T47D (cell line): ENCODE measurements at places on chromosomes 2 and 18.

DNA sequence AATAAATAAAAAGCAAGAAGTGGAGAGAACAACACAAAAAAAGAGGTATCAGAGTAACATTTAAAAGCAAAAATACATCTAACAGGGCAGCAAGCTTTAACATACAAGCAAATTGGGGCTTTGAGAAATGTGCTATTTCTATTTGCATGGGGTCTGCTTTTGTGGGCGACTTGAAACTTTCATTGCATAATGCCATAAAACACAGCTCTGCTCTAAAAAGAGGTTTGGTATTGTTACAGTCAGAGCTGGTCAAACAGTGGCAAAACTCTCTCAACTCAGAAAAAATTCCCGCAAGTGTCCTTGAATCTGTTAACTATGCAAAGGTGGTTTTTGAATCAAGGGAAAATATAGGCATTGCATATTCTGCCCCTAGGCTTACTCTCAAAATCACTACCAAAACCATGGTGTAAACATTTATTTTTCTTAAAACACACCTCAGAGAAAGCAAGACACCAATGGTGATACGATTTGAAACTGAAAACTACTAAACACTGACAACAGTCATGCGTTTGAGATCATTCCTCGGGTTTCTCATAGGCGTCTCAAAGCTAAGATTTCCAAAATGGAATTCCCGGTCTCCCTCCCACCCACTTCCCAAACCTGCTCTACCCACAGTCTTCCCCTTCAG lies 45.5 kb downstream of the RNF152 start:
- no peak for DNase-seq

DNA sequence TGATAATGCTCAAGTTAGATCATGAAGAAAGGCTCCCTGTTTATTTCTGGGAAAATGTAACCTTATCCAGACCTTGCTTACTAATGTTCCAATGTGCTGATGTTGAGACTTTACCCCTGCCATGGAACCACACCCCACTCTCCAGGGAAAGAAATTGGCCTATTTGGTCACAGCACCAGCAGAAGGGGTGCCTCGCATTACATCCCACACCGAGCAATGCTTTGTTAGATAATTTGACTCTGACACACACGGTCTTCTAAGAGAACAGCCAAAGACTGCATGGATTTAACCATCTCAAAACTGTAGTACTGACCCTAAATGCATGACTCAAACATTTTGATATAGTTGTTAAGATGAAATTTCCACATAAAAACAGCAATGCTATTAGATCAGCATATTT lies 152.1 kb upstream of the CCDC150 start:
- DNase-seq, result no peak

DNA sequence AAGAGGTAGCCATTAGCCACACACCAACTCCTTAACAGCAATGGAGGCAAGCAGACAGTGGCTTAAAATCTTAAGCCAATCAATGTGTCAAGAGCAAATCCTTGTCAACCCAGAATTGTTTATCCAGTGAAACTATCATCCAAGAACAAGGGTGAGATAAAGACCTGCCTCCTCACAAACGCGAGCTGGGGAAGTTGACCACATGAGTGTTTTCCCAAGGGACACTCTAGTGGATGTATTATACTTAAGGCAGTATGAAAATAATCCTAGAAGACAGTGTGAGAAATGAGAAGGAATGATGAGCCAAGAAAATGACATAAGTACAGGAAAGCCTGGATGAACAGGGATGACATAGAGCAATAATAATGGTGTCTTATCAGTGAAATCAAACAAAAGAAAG lies 209.6 kb downstream of the TWIST2 start:
- no peak for DNase-seq

GRCh38 chr18:23573626-23574431 lies 12.5 kb downstream of the NPC1 start:
- DNase-seq, result no peak

DNA sequence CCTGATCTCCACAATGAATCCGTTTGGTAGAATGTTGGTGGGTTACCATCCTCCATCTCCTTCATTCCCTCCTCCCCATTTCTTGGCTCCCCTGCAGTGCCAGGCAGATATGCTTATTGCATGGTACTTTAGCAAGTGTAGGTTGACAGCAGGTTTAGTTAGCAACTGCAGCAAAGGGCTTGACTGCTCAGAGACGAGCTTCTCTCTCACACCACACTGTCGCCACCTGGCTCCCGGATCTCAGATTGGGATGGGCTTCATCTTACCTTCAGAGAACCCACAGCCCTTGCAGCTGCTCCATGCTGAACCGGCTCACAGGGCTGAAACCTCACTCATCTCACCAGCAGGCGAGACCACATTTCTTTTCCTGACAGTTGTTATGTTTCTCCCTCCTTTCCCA lies 88.8 kb downstream of the VWA3B start:
- no peak for DNase-seq

DNA sequence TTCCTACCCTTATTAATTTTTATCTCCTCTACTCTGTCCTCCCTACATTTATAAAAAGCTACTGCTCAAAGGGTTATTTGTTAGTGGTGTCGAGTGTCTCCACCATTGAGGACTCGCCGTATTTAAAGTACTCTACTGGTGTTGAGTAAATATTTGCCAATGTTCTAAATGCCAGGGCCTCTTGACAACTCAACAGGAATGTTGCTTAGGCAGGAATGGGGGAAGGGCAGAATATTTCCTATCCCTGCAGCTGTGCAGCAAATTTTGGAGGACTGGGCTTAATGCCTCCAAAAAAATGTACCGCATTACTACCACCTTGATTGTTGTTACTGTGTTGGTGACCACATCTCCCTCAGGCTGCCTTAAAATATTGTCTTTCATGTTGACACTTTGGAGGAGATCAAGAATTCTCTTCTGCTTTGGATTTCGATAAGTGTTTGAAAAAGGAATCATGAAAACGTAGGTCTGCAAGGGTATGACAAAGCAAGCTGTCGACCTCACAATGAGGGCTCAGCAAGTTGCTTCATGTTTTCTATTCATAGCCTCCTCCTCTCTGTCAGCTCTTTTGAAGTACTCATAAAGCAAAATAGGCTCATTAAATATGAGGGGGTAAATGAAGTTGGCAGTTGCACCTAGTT lies 84.3 kb downstream of the EFEMP1 start:
- peak; percentile 26 for DNase-seq

GRCh38 chr2:238106698-238107524 lies 6.8 kb downstream of the ESPNL start:
- peak; percentile 52 for DNase-seq

DNA sequence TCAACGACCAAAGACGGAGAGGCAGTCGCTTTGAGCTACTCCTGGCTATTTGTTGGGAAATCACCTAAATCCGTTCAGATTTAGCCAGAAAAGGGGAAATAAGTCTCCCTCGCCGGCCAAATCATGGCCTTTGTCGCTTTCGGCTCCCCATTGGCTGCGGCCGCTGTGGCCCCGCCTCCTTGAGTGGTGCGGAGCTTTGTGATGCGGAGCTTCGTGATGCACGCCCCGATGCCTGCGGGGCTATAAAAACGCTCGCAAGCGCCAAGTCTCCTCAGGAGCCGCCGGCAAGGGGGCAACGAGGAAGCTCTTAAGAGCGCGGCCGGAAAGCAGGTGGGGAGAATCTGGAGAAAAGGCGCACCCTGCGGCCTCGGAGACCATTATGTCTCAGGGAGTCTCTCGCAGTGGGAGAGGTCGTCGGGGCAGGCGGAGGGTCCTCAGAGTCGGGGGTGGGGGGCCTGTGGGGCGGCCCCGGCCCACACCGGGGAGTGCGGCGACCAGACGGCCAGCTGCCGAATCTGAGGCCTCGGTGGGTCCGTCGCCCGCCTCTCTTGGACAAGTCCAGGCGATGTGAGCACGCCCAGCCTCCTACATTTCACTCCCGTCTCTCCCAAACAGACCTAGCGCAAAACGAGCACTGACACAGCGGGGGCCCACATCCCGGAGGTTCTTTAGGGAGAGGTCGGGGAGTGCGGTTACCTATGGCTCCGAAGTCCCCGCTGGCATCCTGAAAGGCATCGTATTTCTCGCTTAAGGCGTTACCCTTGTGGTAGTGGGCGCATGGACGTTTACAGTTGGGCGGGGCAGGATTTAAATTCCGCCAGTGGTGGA lies at the start of gene CABYR:
Gene CABYR, plus strand, starts transcription at position 274 of the 828 bp plus-strand sequence. CDS start 4,053 bp downstream, outside the sequence.
- DNase-seq, result peak; percentile 35

DNA sequence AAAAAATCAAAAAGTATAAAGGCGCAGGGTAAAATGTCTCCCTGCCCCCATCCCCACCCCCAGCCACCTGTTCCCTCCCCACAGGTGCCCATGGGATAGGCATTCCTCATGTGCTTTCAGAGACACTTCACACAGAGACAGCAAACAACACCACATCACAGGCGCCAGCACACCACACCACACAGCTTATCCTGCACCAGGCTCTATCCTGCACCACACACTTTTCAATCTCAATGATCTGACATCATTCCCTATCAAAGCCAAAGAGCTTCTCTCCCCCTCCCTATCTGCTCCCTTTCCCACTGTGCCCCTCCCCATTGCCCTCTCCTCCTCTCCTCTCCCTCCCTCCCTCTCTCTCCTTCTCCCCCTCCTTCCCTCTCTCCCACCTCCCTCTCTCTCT lies 15.5 kb downstream of the FAM178B start:
- DNase-seq, result no peak

DNA sequence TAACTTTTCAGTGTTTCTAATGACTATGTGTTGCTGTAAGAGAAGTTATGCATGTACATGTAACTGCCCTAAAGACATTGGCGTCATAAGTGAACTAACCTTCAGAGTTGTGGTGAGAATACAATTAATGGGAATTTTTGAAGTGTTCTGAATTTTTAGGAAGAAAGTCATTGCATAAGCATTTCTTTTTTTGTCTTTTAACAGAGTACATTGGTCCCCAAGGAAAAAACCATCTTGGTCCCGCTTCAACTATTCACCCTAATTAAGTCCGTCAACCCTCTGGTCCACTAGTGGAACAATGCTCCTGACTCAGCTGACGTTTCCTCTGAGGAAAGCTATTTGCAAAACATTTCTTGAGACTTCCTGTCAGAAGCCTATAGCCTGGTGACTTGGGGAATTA lies 41.1 kb upstream of the VIT start:
- no peak for DNase-seq

DNA sequence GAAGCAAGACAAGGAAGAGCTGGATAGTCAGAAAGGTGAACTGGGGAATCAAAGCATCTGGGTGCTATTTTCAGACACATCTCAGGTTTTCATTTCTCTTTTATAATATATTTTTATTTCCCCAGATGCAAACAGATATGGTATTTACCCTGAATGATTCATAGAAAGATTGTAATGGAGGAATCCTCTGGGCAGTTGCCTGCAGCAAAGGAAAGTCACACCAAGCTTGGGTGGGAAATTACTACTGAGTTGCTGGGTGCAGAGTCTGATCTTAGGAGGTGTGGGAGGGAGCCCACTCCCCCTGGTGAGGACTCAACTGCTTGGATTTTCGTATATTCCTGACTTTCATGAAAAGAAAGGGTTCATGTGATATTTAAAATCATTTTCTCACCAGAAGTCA lies 2.1 kb downstream of the EFR3B start:
- no peak for DNase-seq

- DNase-seq, result no peak
Observed at GRCh38 chr2:28322981-28323396, 69.7 kb upstream of the FOSL2 start.

DNA sequence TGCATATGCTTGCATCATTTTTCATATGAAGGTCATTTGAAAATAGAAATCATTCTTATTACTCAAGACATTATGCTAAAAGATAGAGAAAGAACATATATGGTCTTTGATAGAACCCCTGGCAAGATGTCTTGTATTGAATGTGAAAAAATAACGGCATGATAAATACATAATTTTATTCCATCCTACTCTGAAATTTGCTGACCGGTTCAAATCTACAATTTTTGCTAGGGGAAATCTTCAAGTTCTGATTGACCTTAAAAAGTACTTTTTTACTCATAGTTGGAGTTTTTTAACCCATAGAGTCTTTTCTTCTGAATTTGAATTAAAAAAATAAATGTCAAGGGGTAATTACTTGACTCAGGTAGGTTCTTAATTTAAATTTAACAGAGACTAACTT lies 920.8 kb downstream of the ERBB4 start:
- DNase-seq, result no peak

DNA sequence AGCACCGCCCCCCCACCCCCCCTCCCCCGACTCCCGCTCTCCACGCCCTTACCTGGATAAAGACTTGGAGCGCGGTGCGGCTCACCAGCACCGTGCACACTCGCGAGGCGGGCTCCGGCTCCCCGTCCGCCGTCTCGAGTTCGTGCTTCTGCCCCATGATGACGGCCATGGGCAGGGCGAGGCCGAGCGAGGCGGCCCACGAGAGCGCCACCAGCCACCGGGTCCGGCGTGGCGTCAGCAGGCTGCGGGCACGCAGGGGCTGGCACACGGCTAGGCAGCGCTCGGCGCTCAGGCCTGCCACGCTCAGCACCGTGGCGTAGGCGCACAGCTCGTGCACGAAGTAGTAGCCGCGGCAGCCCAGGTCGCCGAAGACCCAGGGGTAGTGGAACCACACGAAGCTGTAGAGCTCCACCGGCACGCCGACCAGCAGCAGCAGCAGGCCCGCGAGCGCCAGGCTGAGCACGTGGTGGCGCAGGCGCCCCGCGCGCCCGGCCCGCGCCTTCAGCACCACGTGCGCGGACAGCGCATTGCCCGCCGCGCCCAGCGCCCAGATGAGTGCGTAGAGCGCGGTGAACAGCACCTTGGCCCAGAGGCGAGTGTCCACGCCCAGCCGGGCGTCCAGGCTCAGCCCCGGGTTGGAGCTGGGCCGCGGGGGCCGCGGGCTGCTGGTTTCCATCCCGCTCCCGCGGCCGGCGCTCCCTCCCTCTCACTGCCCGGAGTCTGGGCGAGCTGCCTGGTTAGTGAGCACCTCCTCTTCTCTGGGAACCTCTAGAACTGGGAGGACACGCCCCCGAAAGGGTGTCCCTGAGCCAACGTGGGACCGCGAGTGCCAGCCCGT lies at the start of gene NTSR2:
Gene NTSR2, minus strand, starts transcription at position 742 of the 838 bp plus-strand sequence. Its CDS starts 66 bp downstream, at position 676.
- DNase-seq, result peak; percentile 81

GRCh38 chr2:6083136-6083535 lies 391.0 kb downstream of the SOX11 start:
- DNase-seq, result no peak

- DNase-seq, result peak; percentile 35
Observed at GRCh38 chr2:158753641-158754611, 41.2 kb upstream of the DAPL1 start.

DNA sequence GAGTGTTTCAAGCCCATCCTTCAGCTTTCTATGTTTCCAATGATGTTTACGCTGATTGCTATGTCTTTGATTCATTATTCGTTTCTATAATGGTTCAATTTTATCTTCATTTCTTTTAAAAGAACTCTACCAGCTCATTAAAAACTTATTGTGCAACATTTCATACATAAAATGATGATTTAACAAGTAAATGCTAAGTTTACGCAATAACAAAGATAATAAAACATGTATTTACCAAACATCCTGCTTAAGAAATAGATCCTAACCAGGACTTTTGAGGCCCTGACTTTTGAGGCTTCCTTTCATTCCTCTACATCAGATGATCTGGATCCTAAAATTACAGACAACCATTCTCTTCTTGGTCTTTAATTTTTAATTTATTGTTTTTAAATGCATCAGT lies 86.5 kb upstream of the DLGAP1 start:
- no peak for DNase-seq
